Neural progenitor cell (in vitro differentiated cells): ENCODE measurements at places on chromosomes 3 and 15. TPM values are rescaled to one million over a fixed set of nuclear protein-coding genes. Genes with fewer than 3 reads are reported as not detected.

Gene FBXL22
- 0.43 and 0.71 TPM in 2 replicates for total RNA-seq

Gene ACTRT3
- total RNA-seq: 0.31 and 0.34 TPM in 2 replicates

Gene MYNN
- total RNA-seq: 19.2 and 23.6 TPM in 2 replicates

Gene ZNF80
- not detected in 2 replicates for total RNA-seq

Gene RETNLB
- not detected in 2 replicates for total RNA-seq

Gene ZNF280D
- total RNA-seq: 3.1 and 9.9 TPM in 2 replicates

Gene COPS2
- total RNA-seq: 86.2 and 163 TPM in 2 replicates

Gene IMPG2
- 0.03 and 0.15 TPM in 2 replicates for total RNA-seq

Gene MEIS2
- 18.3 and 21.5 TPM in 2 replicates for total RNA-seq

Gene KBTBD13
- total RNA-seq: not detected in 2 replicates

Gene RHOV
- 1.2 TPM in 1 of 2 replicates, not detected in the other for total RNA-seq

Gene RBSN
- 29.8 and 35.4 TPM in 2 replicates for total RNA-seq

Gene GADL1
- 0.03 TPM in 1 of 2 replicates, not detected in the other for total RNA-seq

Gene FHIT
- total RNA-seq: 3.2 and 5.7 TPM in 2 replicates

Gene RGMA
- total RNA-seq: 41.4 and 85.1 TPM in 2 replicates
